ENCODE measurements at places on chromosomes 3 and 15.

GRCh38 chr15:70806992-70807712 is 43.8 kb upstream of the UACA start:
- peak; percentile 33 for DNase-seq

GRCh38 chr3:177039490-177040274 is 157.6 kb downstream of the TBL1XR1 start:
- DNase-seq = no peak

GRCh38 chr3:28502397-28502937 is 153.8 kb upstream of the AZI2 start:
- no peak for DNase-seq

GRCh38 chr15:88337993-88338392 is 81.5 kb upstream of the NTRK3 start:
- no peak for DNase-seq

DNA sequence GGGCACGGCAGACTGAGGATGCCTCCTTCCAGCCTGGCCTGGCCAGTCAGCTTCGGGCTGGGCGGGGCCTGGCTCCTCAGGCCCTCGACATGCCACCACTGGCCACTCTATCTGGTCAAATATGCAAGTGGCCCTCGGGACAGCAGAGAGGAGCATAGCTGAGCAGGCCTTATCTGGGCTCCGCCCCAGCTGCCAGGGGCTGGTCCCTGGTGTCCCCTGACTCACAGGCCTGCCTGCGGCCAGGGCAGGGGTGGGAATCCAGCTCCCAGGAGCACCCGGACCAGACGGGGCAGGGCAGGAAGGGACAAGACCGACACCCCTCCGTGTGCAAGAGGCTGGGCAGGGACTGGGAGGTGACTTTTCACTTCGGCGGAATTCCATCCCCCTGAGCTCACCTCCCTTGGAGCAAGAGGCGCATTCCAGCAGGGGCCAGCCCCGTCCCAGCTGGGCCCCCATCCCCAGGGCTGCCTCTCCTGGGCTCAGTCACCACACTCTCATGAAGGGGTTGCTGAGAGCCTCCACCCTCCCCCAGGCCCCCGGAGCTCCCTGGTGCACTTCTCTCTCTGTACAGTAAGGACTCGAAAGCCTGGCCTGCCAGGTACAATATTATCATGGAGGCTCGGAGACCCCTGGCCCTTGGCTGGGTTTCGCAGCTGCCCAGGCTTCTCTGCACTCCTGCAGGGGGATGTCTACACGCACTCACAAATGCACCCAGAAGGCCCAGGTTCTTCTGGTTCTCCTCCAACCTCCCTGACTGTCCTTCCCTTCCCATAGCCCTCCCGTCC is 29.5 kb downstream of the WNT7A start:
- DNase-seq = no peak

DNA sequence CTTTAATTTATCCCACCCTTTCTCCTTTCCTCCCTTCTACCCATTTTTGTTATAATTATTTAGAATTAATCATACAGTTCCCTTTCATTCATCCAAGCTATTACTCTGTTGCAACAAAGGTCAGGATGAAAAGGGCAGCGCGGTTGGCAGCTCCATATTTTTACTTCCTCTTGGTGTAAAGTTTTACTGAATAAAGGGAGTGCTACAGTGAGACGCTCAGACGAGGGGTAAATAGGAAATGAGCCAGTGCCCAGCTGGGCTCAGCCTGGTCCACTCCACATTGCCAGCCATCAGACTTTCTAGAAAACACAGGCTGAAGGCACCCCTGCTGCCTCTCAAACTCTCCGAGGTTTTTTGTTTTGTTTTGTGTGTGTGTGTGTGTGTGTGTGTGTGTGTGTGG is 21.9 kb upstream of the ZBTB38 start:
- no peak for DNase-seq

DNA sequence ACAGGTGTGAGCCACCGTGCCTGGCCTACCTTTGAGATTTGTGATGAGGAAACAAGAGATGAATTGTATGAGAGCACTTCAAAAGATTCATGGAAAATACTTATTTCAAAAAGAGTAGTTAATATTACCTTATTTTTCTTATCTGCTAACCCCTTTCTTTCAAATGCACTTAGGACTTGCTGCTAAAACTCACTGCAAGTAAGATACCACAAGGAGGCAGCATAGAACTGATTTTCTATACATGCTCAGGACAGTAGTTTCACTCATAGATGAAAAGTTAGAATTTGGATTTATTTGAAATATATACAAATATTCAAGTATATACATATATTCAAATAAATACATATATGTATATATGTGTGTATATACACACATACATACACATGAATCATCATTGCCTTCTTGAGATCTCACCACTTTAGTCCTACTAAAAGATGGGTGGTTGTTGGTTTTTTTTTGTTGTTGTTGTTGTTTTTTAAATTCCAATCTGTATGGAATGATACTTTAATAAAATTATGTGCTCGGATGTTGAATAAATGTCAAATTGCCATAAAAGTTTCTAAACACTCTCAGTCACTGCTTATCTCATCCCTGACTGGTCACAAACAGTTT is 2.4 kb downstream of the CCNDBP1 start:
- DNase-seq = no peak

DNA sequence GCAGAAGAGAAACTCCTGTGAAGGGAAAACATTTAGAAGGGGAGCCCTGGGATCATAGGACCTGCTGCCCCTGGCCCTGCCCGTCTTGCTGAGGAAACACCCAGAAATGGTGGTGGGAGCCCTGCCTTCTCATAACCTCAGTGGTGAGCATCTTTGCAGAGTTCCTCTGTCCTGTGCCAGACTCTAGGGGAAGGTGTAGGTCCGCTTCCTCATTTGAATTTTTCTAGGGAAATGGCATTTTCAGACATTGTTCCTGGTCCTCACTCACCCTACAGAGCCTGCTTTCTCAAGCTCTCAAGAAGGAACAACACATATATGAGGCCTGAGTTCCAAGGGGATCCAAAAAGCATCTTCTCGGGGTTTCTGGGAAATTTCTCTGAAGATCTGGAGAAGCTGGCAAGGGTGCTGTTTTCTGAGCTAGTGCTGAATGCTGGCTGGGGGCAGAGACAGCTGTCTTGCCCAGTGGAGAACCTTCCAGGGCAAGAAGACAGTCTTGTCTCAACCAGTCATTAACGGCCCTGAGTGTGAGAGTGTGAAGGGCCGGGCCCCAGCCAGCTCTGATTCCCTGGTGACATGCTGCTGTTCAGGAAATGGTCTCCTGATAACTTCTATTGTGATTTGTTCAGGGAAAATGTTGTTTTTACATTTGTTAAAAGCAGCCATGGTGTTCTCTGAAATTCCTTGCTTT is 283.1 kb upstream of the LRRFIP2 start:
- no peak for DNase-seq

DNA sequence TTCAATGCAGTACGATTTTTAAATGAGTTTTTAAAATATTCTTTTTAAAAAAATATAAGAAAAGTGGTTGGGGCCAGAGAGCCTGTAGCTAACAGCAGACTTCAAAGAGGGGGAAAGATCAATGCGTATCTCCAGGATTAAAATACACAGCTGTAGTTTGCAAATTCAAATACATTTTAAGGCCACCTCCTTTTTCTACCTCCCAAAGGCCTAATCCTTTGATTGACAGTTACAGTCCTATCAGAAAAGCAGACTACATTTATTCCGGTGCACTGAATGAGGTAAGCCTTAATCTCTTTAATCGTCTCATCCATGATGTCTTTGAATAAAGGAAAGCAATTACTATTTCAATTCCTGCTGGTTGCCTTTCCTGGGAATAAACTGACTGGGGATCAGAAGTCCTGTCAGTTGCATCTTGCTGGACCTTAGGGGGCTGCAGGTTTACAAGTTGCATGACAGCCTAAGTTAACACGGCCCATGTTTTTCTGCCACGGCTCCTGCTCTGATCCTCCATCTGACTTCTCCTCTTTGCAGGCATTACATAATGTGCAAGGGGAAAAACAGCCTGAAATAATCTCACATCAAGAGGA is 51.7 kb downstream of the CADPS start:
- no peak for DNase-seq

DNA sequence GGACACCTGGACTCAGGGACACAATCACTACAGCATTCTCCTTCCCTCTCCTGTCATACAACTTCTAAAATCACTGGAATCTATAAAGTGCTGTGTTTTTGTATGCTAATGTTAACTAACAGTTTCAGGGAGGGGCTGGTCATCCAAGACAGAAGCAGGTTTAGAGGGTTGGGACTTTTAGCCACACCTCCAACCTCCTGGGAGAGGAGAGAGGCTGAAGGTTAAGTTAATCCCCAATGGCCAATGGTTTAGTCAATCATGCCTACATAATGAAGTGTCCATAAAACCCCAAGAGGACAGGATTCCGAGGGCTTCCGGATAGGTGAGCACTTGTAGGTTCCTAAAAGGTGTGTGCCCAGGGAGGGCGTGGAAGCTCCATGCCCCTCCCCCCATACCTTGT is 219.3 kb upstream of the CTNNB1 start:
- no peak for DNase-seq

GRCh38 chr3:18417904-18418572 is 7.1 kb downstream of the SATB1 start:
- no peak for DNase-seq

DNA sequence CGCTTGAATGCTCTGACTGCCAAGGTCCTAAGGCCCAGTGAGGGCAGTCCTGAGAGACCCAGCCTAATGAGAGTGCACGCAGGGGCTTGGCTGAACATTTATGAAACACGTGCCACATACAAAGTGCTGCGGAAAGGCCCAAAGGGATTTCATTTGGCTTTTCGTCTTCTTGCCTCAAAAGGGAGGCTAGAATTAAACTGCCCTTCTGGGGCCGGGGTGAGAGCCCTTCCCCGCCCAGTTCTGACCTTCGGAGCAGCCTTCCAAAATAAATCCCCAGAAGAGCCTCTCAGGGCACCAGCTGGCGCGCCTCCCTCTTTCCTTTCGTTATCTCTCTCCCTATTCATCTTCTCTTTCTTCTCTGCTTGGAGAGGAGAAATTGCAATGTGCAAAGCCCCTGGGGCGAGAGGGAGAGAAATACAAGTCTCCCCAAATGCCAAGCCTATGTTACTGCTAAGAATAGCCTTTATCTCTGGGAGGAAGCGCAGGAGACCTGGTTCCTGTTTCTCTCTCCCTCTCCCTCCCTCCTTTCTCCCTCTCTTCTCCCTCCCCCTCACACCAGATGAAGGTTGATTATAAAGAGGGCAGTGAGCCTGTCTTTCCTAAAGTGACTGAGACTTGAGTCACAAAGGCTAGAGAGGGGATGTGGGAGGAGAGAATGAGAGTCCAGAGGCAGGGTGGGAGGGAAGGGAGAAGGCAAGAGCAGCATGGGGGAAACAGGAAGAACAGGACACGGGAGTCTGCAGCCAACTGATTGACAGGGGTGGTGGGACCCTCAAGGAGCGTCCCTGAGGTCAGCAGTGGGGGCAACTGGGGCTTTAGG is 36.7 kb upstream of the NDUFB4 start:
- DNase-seq = peak; percentile 73

All from ascending aorta (tissue), 2 donors.